ENCODE measurements at places on chromosomes 4 and X.

- DNase-seq: no peak
Observed at GRCh38 chr4:98176531-98176930, 33.3 kb upstream of the STPG2 start.

GRCh38 chr4:84677093-84677492 lies 94.2 kb downstream of the CDS1 start:
- no peak for DNase-seq

- no peak for DNase-seq
Observed at GRCh38 chr4:151567056-151567455, 158.1 kb downstream of the FHIP1A start.

DNA sequence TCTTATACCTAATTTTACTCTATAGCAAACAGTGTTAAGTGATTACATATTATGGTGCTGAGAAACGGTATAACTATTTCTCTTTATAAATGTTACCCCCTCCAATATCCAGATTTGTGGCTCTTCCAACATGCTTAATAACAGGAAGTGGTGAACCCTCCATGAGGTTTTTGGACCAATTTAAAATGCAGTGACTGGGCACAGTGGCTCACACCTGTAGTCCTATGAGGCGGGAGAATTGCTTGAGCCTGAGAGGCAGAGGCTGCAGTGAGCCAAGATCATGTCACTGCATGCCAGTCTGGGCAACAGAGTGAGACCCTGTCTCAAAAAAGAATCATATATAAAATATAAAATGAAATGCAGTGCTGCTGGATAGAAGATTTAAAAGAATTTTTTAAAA lies 137.3 kb downstream of the MGST2 start:
- no peak for DNase-seq

GRCh38 chr4:108342325-108342970 lies 173.7 kb upstream of the LEF1 start:
- no peak for DNase-seq

GRCh38 chr4:88533088-88533790 lies 9.7 kb upstream of the PYURF start:
- no peak for DNase-seq

GRCh38 chrX:13764765-13765164 lies 30.2 kb downstream of the OFD1 start:
- DNase-seq: no peak

DNA sequence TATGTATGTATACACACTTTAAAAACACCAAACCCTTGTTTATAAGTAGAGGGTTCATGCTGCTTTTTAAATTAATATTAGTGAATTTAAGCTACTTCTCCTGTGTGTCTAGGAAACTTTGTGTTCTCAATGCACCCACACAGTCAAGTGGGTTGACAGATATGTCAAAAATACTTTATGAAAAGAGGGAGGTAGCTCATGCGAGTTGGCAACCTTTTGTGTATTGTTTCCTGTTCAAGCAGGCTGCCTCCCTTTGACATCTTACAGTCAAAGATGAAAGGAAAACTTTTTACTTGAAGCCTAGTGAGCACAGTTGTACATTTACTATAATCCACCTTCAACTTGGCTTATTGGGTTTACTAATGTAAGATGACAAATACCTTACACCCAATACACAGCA lies 218.4 kb downstream of the KLHL13 start:
- no peak for DNase-seq

- no peak for DNase-seq
Observed at GRCh38 chr4:26870576-26871262, 10.1 kb downstream of the STIM2 start.

- no peak for DNase-seq
Observed at GRCh38 chrX:23885803-23886202, 21.9 kb downstream of the APOO start.

DNA sequence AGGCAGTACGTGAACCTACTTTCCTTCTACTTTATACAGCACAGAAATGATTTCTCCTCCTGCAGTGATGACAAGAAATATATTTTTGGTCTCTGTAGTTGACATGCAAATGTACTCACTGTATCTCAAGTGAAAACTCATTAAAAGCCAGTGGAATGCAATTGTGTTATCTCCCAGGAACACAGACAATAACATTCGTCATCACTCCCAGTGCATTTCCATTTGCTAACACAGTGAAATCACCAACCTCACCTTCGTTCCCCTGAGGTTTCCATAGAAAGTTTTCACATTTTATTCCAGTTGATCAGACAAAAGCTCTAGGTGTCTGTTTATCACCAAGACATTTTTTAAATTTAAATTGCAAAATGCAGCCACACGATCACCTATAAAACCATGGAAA lies 2.5 kb upstream of the SPANXD start:
- no peak for DNase-seq

Measured in vagina (tissue), 2 donors.